ENCODE measurements at places on chromosomes 1 and 21.

- no peak for DNase-seq
Measured at GRCh38 chr1:51605961-51606723, 10.8 kb upstream of the OSBPL9 start.

- DNase-seq: no peak
Measured at GRCh38 chr21:38036016-38036415, 119.8 kb upstream of the KCNJ6 start.

DNA sequence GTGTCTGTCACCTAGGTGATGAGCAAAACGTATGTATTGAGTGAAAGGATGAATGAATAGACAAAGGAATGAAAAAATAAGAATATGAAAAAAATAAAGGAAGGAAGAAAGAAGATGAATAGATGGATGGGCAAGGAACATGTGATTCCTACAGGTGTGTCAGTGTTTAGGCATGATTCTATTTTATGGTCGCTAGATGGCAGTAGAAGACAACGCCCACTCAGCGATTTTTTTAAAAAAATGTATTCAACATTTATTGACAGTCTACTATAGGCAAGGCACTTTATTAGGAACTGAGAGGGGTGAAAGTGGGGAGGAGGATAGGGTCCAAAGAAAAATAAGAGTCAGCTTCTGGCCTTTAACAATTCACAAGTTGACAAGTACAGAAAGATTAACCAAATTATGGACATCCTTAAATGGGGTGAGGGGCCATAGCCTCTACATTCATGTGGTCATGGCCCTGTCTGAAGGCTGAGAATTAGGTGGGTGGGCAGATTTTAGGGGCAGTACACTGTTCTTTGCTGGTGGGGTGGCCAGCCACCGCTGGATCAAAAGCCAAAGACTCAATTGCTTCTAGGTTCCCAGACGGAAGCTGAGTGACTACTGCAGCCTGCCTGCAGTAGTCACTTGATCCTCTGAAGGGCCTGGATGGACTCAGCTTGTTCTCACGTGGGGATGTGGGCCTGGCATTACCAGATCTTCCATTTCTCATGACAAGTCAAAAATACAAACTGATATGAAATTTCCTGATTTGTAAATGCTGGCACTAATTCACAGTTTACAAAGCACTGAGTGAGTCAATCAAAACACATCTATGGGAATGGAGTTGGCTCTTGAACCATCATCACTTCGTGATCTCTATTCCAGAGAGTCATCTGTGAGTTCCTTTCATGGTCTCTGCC lies 83.9 kb downstream of the FASLG start:
- peak; percentile 70 for DNase-seq

GRCh38 chr1:159973350-159973940 lies 19.4 kb upstream of the SLAMF9 start:
- no peak for DNase-seq

GRCh38 chr1:170277985-170278384 lies 132.2 kb downstream of the NTMT2 start:
- no peak for DNase-seq

DNA sequence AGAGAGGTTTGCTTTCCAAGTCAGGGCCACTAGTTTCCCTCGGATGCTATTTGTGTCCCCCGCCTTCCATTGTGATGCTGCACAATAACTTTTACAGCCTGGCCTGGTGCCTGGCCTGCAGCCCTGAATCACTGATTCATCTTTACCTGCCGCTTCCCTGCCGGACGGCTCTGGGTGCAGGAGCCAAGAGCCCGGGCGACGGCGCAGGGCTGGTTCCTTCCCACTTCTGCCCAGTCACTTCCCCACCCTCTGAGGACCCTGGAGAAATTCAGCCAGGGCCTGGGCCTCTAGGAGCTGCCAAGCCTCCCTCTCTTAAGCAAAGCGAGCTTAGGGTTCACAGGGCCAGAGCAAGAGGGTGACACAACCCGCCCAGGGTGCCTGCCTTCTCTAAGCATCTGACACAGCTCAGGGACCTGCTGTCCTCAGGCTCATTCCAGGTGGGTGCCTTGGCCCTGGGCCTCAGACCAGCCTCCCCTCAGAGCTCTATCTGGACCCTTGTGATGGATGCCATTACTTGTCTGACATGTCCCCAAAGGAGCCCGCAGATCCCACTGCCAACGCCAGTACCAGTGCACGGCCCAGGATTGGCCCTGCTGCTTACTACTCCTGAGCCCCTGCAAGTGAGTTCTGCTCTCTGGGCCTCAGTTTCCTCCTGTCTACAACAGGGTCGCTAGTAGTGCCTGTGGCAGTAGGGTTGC lies 381.0 kb upstream of the VAMP3 start:
- DNase-seq: no peak

DNA sequence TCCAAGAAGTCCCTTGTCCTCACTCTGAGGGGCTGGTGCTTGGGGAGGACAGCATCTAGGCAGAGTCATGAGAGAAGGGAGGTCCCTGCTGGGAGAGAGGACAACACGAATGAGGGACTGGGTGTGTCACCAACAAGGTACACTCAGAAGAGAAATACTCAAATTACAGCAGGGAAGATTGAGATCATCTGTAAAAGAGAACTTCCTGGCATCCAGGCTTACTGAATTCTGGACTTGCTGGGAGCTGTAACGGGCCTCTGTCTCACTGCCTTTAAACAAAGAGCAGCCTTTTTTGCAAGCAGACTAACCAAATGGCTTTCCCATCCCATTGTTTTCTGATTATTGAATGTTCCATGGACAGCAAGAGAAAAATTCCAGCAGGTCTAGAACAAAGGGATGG lies 195.7 kb upstream of the RAB4A start:
- no peak for DNase-seq

GRCh38 chr21:38476385-38476784 lies 21.9 kb downstream of the ERG start:
- no peak for DNase-seq

GRCh38 chr1:32881291-32881690 lies 5.0 kb upstream of the HPCA start:
- DNase-seq: no peak

Data from hematopoietic multipotent progenitor cell treated with erythropoietin and hydrocortisone succinate and interleukin-3 and kit ligand, for 15 days (in vitro differentiated cells).